Stomach (tissue), 19 donors: ENCODE measurements at places on chromosomes 16 and 17. TPM values are rescaled to one million over a fixed set of nuclear protein-coding genes. Genes with fewer than 3 reads are reported as not detected.

DNA sequence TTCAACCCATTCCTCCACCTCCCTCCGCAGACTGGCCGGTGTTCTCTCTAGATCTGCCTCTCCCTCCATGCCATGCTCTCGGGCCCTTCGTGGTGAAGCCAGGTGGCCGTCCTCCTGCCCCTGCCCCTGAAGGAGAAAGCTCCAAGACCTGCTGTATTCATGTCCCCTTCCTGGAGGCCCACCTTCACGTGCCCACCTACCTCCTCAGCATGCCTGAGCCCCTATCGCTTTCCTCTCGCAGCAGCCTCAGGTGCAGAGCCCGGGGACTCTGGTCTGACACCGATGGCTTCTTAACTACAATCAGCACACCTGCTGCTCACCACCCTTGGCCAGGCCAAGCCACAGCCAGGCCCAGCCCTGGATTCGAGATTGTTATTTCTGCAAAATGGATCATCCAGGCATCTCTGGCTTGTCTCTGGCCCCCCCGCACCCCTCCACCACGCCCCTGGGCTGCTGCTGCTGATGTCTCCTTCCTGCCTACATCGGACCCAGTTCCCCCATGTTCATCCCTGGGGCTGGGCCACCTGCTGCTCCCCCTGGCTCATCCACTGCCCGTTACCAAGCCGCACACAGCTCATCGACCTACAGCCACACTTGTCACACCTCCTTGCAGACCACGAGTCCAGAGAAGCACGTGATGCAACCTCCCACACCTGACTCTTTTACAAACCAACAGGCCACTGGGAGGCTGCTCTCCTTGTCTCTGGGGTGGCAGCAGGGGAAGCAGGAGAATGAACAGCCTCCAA lies 32.5 kb upstream of the TNFRSF13B start:
- H3K4me1 ChIP-seq, result peaks cover 7% of the 10 kb centered on the region
- H3K27ac ChIP-seq, result no peak overlapping the region
- no peak overlapping the region for H3K4me3 ChIP-seq
- no peaks in the 10 kb centered on the region for H3K36me3 ChIP-seq

The HOXB1 gene
- total RNA-seq, result not detected

DNA sequence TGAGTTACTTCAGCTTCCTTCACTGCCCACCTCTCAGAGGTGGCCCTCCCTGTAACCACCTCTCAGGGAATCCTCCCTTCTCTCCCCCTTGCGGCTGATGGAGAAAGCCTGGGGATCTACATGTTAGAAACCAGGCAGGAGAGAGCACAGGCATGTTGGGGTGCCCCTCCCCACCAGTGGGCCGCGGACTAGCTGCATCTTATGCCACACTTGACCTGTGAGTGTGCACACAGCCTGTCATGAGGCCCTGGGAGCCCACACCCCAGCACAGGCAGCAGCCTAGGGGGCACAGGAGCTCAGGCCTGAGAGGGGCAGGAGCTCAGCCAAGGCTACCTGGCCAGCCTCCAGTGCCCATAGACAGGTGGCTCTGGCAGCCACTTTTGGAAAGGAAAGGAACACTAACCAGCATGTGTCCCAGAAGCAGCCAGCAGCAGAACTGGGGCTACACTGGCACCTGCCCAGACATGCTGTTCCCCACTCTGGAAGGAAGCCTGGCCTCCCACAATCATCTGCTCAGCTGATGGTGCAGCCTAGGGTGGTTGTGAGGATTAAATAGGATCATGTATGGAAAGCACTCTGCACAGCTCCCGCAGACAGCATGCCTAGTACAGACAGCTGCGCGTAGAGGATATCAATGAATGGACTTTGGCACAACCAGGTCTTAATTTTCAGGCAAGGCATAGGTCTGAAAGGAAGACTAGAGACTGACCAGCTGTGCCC lies 60.5 kb downstream of the TMEM132E start:
- no peak for DNase-seq
- H3K27me3 ChIP-seq, result peaks cover 94% of the 10 kb centered on the region
- H3K36me3 ChIP-seq, result no peaks in the 10 kb centered on the region
- H3K4me3 ChIP-seq, result no peak overlapping the region

The PTX4 gene
- total RNA-seq, result not detected

GRCh38 chr17:63086483-63087185 lies 120.6 kb downstream of the TANC2 start:
- no peak overlapping the region for H3K4me3 ChIP-seq
- H3K27me3 ChIP-seq, result no peaks in the 10 kb centered on the region
- no peak overlapping the region for H3K27ac ChIP-seq
- no peaks in the 10 kb centered on the region for H3K36me3 ChIP-seq

The ADAD2 gene
- 0.18 TPM for total RNA-seq

DNA sequence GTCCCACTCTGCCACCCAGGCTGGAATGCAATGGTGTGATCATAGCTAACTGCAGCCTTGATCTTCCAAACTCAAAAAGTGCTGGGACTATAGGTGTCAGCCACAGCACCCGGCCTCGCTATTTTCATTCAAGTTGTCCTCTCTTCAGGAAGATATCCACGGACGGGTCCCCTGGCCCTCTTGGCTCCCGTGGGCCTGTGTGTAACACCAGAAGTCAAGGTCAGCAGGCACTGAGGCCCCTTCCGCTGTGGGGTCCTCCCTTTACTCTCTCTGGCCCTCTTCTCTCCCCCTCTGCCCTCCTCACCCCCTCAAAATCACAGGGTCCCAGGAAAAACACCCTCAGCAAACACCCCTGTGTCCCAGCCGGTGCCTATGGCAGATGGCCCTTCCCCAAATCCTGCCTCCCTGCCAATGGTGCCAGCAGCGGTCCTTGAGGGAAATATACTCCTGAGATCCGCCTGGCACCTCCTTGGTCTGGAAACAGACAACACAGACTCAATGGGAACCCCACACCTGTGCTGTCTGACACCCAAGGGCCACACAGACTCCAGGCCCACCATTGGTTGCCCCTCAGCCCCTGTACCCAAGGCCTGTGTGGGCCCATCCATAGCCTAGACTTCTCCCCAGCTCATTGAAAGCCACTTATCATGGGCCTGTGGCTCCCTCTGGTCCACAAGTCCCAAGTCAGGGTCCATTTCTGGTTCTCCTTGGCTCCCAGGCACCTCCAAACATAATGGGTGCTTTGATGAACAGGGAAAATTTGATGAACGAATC lies 221.5 kb downstream of the ZNF423 start:
- H3K4me3 ChIP-seq, result no peak overlapping the region
- peaks cover 35% of the 10 kb centered on the region for H3K36me3 ChIP-seq
- no peaks in the 10 kb centered on the region for H3K27me3 ChIP-seq
- DNase-seq, result no peak
- no peak overlapping the region for H3K27ac ChIP-seq

- no peaks in the 10 kb centered on the region for H3K36me3 ChIP-seq
- H3K27me3 ChIP-seq, result no peaks in the 10 kb centered on the region
- H3K4me1 ChIP-seq, result no peaks in the 10 kb centered on the region
- no peak for DNase-seq
Observed at GRCh38 chr17:69684251-69684650, 269.8 kb downstream of the MAP2K6 start.

GRCh38 chr16:51898872-51899271 lies 648.1 kb downstream of the TOX3 start:
- DNase-seq, result no peak
- no peaks in the 10 kb centered on the region for H3K27me3 ChIP-seq
- no peaks in the 10 kb centered on the region for H3K36me3 ChIP-seq
- no peaks in the 10 kb centered on the region for H3K4me1 ChIP-seq
- H3K27ac ChIP-seq, result no peak overlapping the region
- H3K4me3 ChIP-seq, result no peak overlapping the region

DNA sequence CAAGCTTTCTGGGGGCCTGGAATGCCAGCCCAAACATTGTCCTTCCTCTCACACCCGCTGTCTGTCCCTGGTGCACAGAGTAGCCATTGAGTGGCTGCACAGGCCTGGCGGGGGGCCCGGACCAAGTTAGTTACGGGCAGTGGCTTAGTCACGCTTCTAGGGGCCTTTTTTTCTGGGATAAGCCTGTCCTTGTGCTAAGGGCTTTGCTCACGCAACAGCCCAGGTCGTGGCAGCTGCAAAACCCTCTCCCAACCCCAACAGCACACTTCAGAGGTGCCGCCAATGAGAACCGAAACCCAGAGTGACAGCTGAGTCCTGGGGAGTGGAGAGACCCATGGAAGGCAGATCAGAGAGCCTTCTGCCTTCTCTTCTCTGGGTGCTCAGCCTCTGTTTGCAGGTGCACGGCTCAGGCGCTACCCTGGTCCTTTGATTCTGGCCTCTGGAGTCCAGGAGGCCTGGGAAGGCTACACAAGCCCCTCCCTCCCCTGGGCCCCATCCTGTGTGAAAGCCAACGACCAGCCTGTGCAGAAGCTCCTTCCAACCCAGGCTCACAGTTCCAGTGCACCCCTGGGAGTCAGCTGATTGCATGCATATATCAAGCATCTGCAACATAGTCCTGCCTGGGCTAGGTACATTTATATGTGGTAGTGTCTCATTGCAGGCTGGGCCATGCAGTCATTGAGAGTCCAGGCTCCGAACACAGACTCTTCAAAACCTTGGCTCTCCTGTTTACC lies 9.1 kb downstream of the WSCD1 start:
- H3K36me3 ChIP-seq, result no peaks in the 10 kb centered on the region
- H3K27ac ChIP-seq, result no peak overlapping the region
- no peak overlapping the region for H3K4me3 ChIP-seq
- H3K27me3 ChIP-seq, result peaks cover 12% of the 10 kb centered on the region

The FN3K gene
- total RNA-seq, result 30.5 TPM

GRCh38 chr17:74466828-74467184 lies 372 bp downstream of the CD300A start:
- H3K27ac ChIP-seq, result peak overlapping the region; percentile 38
- H3K4me1 ChIP-seq, result no peaks in the 10 kb centered on the region
- H3K4me3 ChIP-seq, result peak overlapping the region; percentile 44
- peaks cover 39% of the 10 kb centered on the region for H3K27me3 ChIP-seq

DNA sequence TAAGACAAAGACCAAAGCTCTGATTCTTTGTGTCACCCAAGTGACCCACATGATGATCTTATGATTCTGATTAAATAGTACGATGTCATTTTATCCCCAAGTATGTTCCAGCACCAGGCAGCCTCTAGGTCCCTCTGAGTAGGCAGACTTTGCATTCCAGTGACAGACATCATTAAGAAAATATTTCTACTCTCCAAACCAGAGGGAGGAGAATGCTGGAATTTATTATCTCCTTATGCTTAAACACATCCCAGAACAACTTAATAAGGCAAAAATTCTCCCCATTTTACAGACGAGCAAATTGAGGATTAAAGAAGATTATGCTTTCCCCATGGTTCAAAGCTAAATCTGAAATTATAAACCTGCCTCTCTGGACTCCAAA lies 192.8 kb upstream of the CDH11 start:
- peaks cover 7% of the 10 kb centered on the region for H3K4me1 ChIP-seq
- H3K36me3 ChIP-seq, result no peaks in the 10 kb centered on the region
- H3K27me3 ChIP-seq, result no peaks in the 10 kb centered on the region
- no peak overlapping the region for H3K27ac ChIP-seq
- H3K4me3 ChIP-seq, result no peak overlapping the region

DNA sequence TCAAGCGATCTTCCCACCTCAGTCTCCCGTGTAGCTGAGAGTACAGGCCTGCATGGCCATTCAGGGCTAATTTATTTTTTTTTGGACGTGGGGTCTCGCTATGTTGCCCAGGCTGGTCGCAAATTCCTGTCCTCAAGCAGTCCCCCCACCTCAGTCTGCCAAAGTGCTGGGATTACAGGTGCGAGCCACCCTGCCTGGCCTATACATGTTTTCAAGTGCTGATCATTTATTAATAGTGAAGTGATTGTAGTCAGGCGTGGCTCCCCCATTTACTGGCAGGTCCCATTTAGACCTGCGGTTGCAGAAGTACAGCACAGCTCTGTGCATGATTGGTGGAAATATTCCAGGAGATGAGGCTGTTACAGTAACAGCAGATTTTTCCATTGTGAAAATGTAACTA lies 8.4 kb downstream of the FOXK2 start:
- DNase-seq, result no peak
- no peaks in the 10 kb centered on the region for H3K27me3 ChIP-seq
- H3K36me3 ChIP-seq, result no peaks in the 10 kb centered on the region
- peak overlapping the region; percentile 58 for H3K27ac ChIP-seq
- peaks cover 59% of the 10 kb centered on the region for H3K4me1 ChIP-seq

DNA sequence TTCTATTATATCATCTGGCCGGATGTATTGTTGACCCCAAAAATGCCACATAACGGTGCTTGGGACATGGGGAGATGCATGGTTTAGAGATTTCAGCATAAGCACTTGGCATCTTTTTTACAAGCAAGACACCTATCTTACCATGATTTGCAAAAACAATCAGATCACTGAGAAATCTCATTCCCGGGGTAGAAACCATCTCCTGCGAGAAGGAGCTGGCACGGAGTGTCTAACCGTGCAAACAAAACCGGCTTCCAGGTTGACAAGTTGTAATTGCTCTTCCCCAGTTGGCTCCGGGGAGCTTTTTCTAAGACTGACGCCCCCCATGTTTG lies 1.0 kb downstream of the SLC16A6 start:
- H3K4me1 ChIP-seq, result peaks cover 40% of the 10 kb centered on the region
- H3K27me3 ChIP-seq, result peaks cover 54% of the 10 kb centered on the region
- DNase-seq, result no peak
- peak overlapping the region; percentile 55 for H3K4me3 ChIP-seq
- H3K36me3 ChIP-seq, result no peaks in the 10 kb centered on the region

The ZNF768 gene
- total RNA-seq, result 30.0 TPM

GRCh38 chr16:81483064-81483969 lies 38.7 kb downstream of the CMIP start:
- H3K27me3 ChIP-seq, result no peaks in the 10 kb centered on the region
- H3K36me3 ChIP-seq, result no peaks in the 10 kb centered on the region
- peaks cover 98% of the 10 kb centered on the region for H3K4me1 ChIP-seq
- H3K4me3 ChIP-seq, result no peak overlapping the region
- H3K27ac ChIP-seq, result peak overlapping the region; percentile 47

- no peak for DNase-seq
- H3K4me3 ChIP-seq, result no peak overlapping the region
- peaks cover 22% of the 10 kb centered on the region for H3K4me1 ChIP-seq
- peak overlapping the region; percentile 54 for H3K27ac ChIP-seq
Observed at GRCh38 chr17:7955414-7956227, 23.6 kb downstream of the CNTROB start.

GRCh38 chr17:49600949-49601348 lies 25.3 kb downstream of the NXPH3 start:
- H3K27ac ChIP-seq, result no peak overlapping the region
- peaks cover 60% of the 10 kb centered on the region for H3K36me3 ChIP-seq
- no peak overlapping the region for H3K4me3 ChIP-seq
- no peaks in the 10 kb centered on the region for H3K27me3 ChIP-seq
- peaks cover 8% of the 10 kb centered on the region for H3K4me1 ChIP-seq
- DNase-seq, result no peak

The EPX gene
- total RNA-seq, result not detected

The TEX19 gene
- not detected for total RNA-seq

The MT1G gene
- not detected for total RNA-seq

The PRAC1 gene
- total RNA-seq, result not detected

DNA sequence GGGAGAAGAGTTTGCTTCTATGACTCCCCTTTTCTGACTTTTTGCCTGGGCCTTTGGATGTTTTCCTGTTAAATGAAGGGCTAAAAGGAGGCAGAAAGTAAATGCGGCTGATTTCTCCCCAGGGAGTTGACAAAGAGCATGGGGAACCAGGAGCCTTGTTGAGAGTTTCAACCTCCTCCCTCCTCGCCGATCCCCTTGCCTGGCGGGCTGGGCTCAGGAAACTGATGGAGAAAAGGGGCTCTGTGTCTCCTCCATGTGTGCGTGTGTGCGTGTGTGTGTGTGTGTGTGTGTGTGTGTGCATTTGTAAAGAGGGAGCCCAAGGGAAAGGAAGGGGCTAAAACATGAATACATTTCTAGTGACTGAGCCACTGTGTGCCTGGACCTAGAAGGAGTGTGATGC lies 94.5 kb downstream of the ZDHHC7 start:
- H3K4me1 ChIP-seq, result peaks cover 27% of the 10 kb centered on the region
- no peak overlapping the region for H3K27ac ChIP-seq
- peaks cover 18% of the 10 kb centered on the region for H3K27me3 ChIP-seq
